ENCODE measurements at places on chromosomes 7 and 10.

- DNase-seq, result no peak
These were observed 786.0 kb downstream of the GRID1 start for GRCh38 chr10:85580585-85580984.

DNA sequence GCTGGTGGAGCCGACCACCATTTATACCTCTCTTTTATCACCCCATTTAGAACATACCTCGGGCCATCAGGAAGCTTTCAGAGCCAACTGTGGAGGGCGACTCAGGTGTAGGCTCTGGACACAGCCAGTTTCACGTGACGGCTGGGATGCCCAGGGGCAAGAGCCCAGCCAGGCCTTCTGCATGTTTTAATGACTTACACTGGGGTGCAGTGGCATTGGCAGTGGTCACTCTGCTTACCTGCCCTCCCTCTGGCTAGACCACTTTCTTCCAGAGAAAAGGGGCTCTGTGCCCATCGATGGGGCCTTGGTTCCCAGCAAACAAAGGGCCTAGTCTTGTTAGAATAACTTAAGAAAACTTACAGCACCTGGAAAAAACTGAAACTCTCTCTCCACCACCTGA is 50.0 kb downstream of the PNLIPRP2 start:
- DNase-seq, result no peak

DNA sequence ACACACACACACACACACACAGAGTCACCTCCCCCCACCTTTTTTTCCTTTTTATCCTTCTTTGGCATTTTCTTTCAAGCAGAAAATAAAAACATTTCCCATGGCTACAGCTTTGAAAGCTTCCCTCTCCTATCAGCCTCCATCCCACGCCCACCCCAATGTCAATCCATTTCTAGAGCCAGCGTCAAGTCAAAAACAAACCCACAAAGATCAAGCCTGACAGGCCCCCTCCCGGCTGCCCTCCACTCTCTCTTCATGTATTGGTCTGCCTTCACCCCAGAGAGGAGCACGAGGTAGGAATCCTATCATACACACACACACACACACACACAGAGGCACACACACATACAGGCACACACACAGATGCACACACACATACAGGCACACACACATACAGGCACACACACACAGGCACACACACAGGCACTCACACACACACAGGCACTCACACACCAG is 8.0 kb upstream of the TNRC18 start:
- DNase-seq, result no peak

GRCh38 chr10:131009791-131010190 is 301.7 kb downstream of the TCERG1L start:
- no peak for DNase-seq

DNA sequence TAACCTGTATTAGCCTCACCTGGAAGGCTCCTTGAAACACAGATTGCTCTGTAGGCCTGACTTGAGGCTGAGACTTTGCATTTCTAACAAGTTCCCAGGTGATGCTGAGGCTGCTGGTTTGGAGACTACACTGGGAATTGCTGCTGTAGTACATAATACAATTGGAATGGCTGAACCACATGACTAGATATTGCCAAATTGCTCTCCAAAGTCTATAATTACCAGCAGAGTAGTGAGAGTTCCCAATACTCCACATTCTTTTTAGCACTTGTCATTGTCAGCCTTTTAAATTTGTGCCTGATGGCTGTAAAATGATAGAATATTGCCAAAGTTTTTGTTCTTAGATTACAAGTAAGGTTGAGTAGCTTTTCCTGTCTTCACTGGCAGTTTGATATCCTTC is 39.9 kb downstream of the PLEKHA8 start:
- DNase-seq, result no peak

DNA sequence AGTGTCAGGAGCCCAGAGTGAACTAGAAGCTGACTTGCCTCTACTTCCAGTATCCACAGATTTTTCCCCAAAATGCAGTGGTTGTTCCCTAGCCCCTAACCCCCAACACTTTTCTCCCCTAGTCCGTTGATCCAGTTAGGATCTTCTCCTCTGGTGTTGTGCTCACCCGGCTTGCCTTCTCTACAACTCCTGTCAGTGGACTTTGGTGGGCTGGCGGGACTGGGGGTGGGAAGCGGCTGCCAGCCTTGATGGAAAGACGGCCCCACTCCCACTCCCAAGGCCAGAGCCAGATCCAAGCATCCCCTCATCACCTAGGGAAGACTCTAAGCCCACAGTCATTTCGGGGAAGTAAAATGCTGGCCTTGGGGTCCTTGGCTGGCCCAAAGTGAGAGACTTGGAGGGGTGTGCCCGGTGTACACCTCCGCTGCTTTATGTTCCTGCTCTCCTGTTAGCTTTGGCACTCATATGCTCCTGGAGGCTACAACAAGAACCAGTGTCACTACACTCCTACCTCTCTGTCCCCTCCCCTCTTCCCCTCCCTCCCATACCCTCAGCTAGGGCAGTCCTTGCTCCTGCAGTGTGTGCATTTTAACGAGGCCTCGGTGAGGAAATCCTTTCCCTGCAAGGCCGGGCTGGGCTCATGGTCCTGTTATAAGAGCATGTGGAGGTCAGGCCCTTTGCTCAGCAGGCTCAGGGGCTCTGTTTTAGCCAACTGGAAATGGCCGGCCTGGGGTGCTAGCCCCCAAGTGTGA is 930 bp upstream of the HOXA10 start:
- peak; percentile 84 for DNase-seq

GRCh38 chr10:11437391-11438142 is 173.9 kb downstream of the USP6NL start:
- no peak for DNase-seq

DNA sequence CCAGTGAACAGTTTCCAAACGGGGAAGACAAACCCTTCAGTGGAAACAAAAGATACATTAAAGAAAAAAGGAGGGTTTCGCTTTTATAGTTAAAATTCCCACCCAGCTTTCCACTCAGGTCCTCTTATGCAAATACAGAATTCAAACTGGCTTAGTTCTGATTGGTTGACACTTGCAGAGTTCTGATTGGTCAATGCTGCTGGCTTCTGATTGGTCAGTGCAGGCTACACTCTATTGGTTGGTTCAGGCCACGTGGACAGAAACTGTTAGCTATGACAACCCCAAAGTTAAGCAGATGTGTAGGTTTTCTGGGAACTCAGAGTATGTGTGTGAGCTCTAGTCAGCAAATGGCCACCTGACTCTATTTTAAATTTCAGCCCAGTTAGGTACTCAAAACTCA is 80.0 kb downstream of the FBXL13 start:
- DNase-seq, result no peak

- no peak for DNase-seq
These were observed 131.9 kb downstream of the TMEM26 start for GRCh38 chr10:61321041-61321857.

DNA sequence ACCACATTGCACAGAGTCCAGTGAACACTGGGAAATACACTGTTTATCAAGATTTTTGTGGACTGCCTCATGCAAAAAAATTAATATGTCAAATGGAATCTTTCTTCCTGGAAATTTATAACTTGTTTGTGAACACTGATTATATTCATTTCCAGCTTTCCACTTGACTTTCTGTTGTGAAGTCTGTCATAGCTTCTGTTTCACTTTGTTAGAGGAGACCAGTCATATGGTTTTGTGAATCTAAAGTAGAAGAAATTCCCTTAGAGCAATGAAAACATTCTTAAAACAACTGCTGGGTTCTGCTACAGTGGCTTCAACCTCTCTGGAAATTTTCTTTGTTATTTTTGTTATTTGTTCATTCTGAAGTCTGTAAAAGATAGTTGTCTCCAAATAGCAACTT is 349.5 kb upstream of the NFE2L3 start:
- DNase-seq, result no peak

DNA sequence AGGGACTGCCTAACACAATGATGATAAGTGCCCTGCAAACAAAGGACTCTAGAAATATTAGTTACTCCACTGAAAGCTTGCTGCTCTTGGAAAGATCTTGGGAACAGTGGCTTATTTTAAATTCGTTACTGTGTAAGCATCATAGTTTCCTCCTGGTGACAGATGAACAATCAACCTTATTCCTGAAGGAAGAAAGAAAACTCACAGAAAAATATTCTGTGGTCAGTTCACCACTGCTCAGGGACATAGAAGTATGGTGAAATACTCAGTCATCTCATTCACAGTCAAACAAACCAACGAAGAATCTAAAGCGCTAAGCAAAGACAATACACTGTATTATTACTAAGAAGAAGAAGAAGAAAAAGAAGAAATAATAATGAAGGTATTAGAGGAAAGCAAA is 27.8 kb downstream of the MKX start:
- DNase-seq, result no peak

DNA sequence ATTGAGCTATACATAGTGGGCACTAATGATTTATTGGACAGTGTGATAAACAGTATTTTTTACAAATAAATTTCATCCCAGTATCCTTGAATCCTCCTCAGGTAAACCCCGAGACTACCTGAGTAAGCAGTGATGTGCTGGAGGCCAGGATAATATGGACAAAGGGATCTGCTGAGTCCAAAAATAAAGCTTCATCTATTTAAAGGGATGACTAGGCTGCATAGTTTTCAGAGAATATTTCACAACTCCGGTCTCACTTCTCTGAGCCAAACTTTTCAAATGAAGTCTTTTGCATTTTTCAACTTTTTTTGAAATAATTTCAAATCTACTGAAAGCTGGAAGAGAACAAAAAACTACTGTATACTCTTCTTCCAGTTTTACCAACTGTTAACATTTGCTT is 2.5 kb downstream of the ACTR3B start:
- no peak for DNase-seq

DNA sequence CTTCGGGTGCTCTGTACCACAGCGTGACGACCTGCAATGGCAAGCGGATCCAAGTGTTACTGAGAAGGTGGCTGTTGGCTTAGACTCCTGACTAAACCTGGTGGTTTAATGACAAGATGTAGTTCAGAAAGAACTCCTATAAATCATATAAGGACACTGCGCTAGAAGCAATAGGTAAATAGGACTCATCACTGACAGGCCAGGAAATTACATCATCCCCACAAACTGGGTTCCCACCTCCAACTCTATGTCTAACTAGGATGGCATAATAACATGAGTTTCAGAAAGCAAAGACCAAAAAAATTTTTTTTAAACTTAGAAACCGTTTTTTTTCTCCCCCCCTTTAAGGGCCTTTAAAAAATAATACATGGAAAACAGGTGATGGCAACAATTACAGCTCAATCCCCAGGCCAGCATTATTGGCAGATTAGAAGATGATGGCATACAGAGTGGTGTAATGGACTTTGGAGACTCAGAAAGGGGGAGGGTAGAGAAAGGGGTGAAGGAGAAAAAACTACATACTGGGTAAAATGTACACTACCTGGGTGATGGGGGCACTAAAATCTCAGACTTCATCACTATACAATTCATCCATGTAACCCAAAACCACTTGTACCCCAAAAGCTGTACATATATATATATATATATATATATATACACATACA is 81.4 kb upstream of the FAM133B start:
- DNase-seq, result no peak

DNA sequence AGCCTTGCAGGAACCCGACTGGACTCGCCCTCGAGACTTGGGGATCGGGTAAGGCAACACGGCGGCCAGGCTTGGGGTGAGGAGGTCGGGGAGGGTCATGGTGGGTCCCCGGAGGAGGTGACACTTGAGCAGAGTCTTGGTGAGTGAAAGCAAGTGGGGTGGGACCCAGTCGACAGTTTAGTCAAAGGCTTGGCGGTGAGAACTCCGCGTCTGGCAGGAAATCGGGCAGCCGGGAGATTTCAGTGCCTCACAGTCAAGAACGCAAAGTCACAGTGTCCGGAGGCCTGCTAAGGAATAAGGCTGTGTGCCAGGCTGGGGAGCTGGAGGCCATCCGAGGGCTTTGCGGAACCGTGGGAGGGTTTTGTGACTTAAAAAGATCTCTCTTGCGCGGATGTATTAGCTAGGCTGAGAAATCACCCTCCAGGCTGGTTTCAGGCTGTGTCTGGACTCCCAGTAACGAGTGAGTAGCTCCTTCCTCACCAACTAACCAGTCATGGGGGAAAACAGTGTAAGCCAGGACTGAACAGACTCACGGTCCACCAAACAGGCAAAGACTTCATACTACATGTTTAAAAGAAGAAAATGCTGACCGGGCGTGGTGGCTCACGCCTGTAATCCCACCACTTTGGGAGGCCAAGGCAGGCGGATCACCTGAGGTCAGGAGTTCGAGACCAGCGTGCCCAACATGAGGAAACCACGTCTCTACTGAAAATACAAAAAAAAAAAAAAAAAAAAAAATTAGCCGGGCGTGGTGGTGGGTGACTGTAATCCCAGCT is 613 bp downstream of the AP5Z1 start:
- DNase-seq, result peak; percentile 50

DNA sequence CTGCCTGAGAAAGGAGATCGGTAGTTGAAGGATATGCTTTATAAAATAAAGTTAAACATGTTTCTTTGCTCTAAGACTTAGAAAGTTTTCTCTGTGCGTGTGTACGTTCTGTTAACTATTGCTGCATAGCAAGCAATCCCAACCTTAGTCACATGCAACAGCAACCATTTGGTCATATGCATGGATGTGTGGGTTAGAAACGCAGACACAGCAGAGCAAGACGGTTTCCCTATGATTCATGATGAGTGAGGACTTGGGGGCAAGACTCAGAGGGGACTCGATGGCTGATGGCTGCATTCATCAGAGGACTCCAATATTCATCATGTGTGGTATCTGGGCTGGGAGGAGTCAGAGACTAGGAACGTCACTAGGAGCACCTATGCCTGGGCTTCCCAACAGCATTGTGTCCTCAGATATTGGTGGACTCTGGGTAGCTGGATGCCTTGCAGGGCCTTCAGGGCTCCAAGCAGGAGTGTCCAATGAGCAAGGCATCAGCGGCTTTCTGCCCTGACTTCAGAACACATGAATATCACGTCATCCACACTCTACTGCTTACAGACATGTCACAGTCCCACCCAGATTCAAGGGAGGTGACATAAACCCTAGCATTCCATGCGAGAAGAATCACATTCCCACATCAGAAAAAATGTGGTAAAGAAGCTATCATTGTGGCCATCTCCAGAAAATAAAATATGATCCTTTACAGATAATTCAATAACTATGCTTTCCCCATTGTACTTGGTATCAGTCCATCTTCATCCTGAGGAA is 731.2 kb downstream of the TNS3 start:
- no peak for DNase-seq

DNA sequence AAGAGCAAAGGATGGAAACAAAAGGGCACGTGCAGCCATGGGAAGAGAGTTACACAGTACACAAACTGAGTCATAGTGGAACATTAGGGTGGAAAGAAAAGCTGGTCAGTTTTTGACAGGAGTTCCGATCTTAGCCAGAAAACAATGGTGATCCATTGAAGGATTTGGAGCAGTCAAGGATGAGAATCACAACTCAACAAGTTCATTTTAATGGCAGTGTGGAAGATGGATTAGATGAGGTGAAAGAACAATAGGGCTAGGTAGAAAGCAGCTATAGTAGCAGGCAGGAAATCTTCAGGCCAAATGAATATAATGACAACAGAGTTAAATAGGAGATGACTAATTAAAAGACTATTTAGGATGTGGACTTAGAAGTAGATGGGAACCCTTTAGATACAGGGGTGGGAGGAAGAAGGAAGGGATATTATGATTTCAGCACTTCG is 136.3 kb downstream of the DOCK4 start:
- no peak for DNase-seq

DNA sequence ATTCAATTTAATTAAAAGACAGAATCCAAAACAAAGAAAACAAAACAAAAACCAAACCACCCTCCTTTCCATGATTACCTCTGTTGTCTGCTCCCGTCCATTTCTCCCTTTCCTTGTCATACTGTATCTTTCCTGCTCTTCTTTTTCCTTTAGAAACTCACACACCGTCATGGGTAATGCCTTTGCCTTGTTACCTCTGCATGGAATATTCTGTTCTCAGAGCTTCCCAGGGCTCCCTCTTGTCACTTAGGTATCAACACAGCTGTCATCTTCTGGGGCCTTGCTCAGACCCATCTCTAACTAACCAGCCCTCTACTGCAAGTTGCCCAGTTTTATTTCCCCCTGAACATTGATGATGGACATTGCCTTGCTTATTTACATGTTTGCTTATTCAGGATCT is 30.2 kb upstream of the GIMAP8 start:
- DNase-seq, result no peak

Data from GF-D8 (cell line).